ENCODE measurements at places on chromosomes 7 and 10.

- DNase-seq, result no peak
Observed at GRCh38 chr10:118943253-118943652, 86.3 kb upstream of the NANOS1 start.

DNA sequence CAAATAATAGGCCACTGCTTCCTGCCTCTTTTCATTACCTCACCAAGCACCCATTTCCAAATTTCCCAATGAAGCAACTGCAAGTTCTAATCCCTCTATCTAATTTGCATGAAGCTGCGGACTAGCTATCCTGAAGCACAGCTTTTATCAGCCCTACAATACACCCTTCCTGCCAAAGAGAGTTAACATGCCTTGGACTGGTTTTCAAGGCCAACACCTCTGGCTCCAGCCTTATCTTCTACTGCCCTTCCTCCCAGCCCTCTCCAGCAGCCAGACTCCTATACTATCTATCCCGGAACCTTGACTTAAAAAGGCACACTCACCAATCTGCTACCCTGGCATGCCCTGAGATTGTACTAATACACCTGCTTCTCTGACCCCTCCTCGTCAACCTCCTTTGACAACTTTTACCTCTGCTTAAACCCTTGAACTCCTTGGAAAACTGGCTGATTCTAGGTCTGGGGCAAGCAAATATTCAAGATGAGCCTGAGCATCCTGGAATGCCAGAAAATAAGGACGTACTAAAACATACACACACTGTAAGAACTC is 73.4 kb downstream of the SGMS1 start:
- no peak for DNase-seq

- no peak for DNase-seq
Observed at GRCh38 chr10:104109908-104110662, 11.9 kb upstream of the SFR1 start.

DNA sequence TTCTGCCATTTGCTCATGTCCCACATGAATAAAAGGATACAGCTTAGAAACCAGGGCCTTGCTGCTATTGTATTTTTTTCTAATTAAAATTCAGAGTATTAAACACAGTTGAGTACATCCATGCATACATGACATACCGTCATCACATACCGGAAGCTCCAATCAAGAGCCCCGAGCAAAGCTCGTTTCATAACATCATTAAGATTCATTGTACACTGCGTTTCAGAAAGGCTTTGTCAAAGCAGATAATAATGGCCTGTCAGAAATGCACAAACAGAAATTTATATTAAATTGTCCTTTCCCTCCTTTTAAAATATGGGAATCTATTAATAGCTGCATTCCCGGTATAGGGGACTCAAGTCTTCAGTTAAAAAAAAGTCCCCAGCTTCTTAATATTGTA is 103.4 kb downstream of the PRTFDC1 start:
- DNase-seq, result no peak

GRCh38 chr10:132293813-132294520 is 13.8 kb downstream of the STK32C start:
- DNase-seq, result no peak

DNA sequence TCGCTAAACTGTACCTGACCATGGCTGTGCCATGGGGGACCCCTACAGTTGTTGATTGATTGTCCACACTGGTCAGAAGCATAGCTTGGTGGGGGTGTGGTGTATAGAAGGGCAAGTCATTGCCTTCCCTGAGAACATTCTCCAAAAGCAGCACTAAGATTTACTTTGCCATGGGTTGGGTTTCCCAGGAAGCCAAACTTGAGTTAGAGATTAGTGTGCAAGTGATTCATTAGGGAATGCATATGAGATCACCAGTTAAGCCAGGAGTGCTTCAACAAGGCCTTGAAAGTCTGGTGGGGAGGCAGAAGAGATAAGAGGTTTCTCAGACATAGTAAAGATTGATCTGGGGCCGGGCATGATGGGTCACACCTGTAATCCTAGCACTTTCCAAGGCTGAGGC is 21.4 kb upstream of the TPST1 start:
- no peak for DNase-seq

DNA sequence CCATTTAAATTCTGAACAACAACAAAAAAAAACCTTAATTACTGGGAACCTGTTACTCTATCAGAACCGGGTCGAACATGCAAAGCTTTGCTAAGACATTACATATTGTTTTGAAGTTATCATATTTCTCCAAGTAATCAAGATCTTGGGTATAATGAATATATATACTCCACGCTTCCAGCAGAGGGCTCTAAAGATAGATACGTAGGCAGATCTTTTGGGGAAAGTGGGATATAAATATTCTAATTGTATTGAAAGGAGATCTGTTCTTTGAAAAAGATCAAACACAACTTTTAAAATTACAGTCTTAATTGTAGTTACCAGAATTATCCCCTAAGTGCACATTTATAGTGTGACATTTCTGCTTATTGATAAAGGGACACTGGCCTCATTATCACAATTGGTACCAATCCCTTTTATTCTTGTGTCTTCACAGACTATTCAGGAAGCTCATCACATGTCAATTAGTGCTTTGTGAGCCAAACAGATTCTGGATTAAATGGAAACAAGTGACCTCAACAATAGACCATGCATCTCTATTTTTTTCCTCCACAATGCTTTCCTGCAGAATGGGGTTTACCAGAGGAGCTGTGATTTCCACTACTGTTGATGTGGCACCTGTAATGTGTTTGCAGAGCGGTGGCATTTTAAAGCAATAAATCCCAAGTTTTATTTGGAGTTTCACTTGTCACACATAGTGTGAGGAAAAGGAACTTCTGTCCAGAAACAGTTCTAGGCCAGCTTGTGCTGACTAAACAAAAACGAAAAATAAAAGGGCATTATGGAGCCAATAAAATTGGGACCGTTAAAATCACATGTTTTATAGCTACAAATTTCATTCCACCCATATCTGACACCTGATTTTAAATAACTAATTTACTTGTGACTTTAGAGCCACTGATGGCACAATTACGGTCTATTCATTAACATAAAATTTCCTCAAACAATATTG is 122.4 kb downstream of the CTTNBP2 start:
- DNase-seq, result no peak

- DNase-seq, result no peak
Observed at GRCh38 chr7:102721-103120, 89.7 kb upstream of the FAM20C start.

GRCh38 chr7:131066635-131067034 is 261.0 kb upstream of the MKLN1 start:
- DNase-seq, result no peak

DNA sequence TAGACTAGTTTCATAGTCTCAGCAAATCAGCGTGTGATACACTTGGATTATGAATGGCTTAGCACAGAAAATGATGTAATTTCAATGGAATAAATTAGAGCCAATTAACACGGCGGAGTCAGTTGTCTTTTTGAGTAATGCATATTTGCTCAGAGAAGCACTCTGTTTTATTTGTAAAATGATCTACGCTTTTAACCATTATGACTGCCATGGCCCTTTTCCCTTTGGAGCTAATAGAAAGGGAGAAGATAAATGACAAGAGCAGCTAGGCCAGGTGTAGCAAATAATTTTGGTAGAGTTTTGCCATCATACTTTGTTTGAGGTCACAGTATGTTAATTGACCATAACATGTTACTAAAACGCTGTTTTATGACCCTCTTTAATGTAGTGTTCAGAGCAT is 86.8 kb downstream of the GPR158 start:
- no peak for DNase-seq

GRCh38 chr10:56318816-56319215 is 42.2 kb downstream of the ZWINT start:
- DNase-seq, result no peak

DNA sequence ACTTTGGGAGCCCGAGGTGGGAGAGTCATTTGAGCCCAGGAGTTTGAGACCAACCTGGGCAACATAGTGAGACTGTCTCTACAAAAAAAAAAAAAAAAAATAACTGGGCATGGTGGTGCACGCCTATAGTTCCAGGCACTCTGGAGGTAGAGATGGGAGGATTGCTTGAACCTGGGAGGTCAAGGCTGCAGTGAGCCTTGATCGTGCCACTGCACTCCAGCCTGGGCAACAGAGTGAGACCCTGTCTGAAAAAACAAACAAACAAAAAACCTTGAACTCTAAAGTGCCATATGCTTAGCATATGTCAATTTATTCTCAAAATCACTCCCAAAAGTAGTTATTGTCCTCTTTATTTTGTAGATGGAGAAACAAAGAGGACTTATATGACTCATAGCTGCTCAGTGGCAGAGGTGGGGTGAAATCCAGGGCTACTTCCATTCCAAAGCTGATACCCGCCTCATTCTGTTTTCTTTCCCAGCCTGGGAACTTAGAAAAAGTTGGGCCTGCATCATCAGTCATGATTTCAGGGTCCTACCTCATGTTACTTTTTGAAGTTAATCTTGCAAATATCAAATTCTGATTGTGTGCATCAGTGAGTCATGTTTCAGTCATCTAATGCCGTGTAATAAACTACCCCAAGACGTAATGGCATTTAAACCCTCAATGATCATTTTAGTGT is 13.3 kb downstream of the DHTKD1 start:
- DNase-seq, result no peak

DNA sequence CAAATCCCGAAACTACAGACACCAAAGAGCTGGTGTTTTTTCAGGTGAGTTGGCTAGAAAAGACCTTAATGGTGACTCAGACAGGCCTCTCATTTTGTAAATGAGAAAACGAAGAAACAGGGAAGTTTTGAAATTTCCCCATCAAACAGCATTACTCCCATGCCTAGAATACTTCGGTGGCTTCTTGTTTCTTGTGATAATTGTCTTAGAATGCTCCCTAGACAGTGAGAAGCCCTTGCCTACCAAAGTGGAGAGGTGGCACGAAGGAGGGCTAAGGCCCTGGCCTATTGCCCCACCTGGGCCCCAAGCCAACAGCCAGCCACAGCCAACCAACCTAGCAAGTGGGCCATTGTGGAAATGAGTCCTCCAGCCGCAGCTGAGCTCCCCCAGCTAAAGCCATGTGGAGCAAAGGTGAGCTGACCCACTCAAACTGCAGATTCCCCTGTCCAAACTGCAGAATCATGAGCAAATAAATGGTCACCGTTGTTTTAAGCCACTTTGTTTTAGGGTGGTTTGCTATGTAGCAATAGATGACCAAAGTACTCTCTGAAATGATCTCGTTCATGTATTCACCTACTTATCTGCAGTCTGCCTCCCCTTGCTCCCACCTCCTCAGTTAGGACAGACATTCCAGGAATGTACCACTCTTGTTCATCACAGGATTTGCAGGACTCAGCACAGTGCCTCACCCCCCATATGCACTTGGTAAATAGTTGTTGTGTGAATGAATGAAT is 97.7 kb upstream of the FGFR2 start:
- DNase-seq, result no peak

- DNase-seq, result no peak
Observed at GRCh38 chr7:54591404-54592386, 49.5 kb downstream of the VSTM2A start.

DNA sequence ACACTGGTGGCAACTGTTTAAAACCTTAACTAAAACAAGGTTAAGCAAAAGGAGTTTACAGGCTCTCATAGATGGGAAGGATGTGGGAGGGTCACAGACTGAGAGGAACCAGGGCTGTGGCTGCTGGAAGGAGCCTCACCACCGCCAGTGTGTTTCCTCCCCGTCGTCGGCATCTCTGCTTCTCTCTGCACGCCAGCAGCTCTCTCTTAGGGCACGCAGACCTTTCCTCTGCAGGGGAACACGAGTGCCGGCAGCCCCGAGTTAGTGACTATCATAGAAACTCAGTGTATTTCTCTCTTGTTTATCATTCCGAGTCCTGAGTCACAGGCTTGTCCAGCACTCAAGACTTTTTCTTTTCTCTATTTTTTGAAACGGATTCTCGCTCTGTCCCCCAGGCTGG is 8.1 kb upstream of the SH2D4B start:
- peak; percentile 25 for DNase-seq

GRCh38 chr7:46848311-46848710 is 733.6 kb downstream of the TNS3 start:
- no peak for DNase-seq

Measured in stimulated activated CD8-positive, alpha-beta memory T cell treated with anti-CD3 and anti-CD28 coated beads, Interleukin-2, amount 100 ng/mL, for 1 hour (primary cell).